ENCODE measurements at places on chromosomes 7 and 10.

DNA sequence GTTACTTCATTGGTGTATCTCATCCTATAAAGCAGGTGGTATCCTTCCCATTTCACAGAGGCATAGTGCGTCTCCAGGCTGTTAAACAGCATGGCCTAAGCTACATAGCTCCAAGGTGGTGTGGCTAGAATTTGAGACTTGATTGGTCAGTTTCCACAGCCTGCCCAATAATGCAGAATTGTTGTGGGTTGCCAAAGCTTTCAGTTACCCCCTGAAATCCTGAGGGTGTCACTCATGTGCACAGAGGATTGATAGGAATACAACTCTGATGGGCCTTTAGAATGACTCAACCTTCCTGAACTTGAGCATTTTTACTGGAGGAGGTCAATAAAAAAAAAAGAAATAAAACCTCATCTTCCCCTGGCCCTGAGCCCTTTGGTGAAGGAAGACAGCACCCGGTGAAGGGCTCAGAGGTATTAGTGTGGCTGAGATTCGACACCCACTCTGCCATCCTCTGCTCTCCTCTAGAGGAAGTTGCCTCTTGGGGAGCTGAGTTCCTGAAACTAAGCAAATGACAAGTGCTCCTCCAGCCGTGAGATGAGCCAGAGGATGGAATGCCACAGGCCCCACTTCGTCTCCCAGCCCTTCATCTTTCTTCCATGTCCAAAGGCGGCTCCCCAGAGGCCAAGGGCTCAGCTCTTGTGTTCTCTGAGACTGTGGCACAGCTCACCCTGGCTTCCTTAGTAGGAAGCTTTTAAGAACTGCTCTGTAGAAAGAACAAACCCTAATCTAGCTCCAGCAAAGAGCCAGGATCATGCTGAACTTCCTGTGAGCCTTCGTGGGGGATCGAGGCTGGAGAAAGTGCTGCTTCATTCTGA is 1.0 kb downstream of the ACSL5 start:
- DNase-seq = no peak

- DNase-seq = no peak
Observed at GRCh38 chr7:32275216-32276009, 205.2 kb upstream of the PDE1C start.

DNA sequence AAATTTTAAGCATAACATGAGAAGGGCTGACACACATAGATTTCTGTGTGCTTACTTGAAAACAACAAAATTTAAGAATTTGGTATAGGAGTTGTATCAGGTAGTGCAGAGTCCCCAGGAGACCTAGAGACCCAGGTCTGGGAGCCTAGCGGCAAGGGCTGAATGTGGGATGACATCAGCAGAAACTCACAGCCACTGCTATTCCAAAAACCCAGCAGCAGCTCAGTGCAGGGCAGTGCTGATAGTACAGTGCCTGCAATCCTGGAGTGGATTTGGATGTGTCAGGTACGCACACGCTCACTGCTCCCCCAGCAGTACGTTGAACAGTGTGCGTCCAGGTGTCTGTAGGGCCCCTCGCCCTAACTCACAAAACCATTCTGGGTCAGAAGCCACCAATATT is 87.1 kb downstream of the EGFR start:
- DNase-seq = no peak

DNA sequence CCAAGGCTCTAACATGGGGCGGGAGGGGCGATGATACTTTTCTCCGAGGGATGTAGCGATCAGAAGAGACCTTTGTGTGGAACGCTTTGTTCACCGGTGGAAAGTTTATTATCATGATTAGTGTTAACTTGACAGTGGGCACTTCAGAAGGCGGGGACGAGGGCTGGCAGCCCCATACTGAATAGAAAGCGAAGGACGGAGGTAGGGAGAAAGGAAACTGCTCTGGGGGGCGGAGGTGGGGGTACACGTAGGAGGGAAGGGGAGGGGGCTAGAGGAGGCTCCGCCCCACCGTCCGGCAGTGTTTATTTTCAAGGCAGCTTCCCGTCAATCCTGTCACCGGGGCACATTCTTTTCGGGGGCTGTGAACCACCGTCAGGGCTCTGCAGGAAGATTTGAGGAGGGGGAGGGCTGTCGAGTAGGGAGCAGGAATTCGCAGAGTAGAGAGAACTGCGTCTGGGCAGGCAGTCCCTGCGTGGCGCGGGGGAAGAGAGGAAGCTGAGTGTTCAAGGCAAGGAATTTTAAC is 9.4 kb upstream of the NKX2-3 start:
- no peak for DNase-seq

DNA sequence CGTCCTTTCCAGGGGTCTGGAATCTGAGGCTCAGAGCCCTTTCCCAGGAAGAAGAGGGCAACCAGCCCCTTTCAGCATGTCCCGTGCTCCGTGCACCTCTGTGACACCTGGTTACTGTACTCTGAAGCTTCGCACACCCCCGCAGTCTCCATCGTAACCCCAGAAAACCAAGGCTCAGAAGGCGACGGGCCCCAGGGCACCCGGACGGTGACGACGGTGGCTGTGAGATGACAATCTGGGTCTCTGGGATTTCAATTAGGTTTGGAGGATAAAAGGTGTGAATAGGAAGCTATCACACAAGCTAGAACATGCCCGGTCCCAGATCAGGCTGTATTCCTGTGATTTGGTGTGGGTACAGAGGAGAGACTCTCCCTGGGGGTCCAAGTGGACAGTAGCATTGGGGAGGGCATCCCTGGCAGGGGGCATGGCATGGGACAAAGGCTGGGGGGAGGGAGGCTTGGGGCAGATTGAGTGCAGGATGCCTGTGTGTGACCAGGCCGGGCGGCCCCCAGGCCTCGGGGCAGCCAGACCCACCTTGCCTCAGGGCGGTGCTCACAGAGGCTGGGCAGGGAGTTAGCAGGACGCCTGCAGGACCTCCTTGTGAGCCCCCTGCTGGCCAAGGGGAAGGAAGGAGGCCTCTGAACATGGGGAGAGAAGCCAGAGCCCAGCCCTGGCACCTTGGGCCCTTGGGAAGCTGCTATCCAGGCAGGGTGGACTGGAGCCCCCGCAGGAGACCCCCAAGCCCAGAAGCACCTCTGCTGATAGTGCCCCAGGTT is 23.4 kb upstream of the PSMG3 start:
- DNase-seq = peak; percentile 63

- no peak for DNase-seq
Observed at GRCh38 chr10:35211390-35211789, 84.7 kb downstream of the CREM start.

DNA sequence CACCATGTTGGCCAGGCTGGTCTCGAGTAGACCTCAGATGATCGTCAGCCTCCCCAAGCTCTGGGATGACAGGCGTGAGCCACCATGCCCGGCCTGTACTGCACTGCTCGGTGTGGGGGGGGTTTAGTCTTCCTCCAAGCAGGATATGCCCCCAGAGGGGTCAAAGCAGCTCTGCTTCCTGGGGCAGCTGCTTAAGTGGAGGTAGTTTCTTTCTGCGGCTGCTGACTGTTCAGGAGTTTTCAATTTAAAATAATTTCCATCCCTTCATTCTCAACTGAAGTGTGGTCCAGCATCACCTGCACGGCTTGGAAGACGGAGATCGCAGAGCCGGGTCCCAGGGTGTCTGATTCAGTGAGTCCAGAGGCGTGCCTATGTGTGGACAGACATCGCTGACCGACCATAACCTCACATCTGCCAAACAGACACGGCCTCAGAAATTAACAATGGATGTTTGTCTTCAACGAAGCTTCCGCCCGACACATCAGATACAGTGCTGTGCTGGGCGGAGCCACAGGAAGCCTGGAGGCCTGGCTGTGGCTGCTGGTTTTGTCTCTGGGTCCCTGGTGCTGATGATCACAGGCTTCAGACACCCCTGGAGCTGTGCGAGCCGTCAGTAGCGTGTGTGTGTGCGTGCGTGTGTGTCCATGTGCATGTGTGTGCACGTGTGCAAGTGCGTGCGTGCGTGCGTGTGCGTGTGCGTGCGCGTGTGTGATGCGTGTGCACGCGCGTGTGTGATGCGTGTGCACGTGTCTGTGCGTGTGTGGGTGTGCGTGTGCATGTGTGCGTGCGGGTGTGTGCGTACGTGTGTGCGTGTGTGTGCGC is 226.5 kb upstream of the PITRM1 start:
- DNase-seq = no peak

GRCh38 chr10:112778579-112778978 is 171.5 kb upstream of the TCF7L2 start:
- no peak for DNase-seq

GRCh38 chr7:4836206-4836661 is 25.6 kb downstream of the PAPOLB start:
- DNase-seq = peak; percentile 21

- peak; percentile 81 for DNase-seq
Observed at GRCh38 chr7:148575640-148576411, 14.7 kb upstream of the C7orf33 start.

GRCh38 chr10:6532321-6532720 is 47.8 kb downstream of the PRKCQ start:
- DNase-seq = no peak

DNA sequence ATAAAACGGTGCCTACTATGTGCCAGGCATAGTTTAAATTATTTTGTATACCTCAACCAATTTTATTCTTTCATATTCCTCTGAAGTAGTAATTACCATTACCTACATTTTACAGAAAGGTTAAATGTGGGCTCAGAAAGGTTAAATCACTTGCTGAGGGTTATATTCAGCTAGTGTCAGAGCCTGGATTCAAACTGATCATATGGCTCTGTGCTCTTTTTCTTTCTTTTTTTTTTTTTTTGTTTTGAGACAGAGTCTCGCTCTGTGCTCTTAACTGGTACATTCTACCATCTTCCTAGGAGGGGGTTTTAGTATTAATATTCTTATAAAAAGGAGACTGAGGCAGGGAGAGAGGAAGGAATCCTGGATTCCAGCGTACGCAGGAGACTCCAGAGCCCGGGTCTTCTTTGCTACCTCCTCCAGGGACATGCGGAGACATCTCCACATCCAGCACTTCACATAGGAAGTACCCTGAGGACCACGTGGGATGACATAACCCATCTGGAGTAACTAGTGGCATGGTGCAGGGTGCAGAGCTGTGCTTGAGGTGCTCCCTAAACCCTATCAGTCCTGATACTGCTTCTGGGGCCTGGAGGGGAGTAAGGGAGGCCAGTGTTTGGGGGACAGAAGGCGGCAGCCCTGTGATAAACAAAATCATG is 29.6 kb upstream of the ATXN7L1 start:
- DNase-seq = no peak

DNA sequence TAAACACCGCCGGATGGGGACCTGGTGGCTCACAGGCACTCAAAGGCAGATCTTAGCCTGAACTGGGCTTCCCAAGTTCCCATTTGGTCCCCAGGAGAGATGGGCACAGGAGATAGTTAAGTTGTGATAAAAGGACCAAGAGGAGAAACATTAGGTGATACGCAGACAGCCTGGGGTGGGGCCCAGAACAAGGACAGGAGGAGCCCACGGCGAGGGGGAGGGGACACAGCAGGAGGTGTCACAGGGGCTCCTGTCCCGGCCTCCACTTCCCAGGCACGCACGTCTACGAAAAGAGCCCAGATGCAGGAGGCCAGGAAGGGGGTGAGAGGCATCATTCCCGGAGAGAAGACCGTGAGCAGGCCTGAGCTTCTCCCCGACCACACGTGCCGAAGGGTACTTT is 16.3 kb upstream of the DNAAF5 start:
- DNase-seq = no peak

DNA sequence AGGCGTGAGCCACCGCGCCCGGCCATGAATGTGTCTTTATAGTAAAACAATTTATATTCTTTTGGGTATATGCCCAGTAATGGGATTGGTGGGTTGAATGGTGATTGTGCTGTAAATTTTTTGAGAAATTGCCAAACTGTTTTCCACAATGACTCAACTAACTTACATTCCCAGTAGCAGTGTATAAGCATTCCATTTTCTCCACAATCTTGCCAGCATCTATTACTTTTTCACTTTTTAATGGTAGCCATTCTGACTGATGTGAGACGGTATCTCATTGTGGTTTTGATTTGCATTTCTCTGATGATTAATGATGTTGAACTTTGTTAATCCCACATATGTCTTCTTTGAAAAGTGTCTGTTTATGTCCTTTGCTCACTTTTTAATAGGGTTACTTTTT is 1187.9 kb downstream of the XPNPEP1 start:
- DNase-seq = no peak

DNA sequence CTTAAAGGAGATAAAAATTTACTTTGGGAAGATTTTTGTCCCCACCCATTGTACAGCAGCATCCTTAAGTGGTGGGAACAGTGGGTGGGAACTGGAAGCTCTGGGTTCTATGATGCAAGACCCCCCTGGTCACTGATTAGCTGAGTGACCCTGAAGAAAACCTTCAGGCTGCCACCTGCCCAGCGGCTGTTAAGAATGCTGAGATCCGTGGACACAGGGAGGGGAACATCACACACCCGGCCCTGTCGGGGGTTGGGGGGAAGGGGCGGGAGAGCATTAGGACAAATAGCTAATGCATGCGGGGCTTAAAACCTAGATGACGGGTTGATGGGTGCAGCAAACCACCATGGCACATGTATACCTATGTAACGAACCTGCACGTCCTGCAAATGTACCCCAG is 14.5 kb downstream of the CARD11 start:
- no peak for DNase-seq

DNA sequence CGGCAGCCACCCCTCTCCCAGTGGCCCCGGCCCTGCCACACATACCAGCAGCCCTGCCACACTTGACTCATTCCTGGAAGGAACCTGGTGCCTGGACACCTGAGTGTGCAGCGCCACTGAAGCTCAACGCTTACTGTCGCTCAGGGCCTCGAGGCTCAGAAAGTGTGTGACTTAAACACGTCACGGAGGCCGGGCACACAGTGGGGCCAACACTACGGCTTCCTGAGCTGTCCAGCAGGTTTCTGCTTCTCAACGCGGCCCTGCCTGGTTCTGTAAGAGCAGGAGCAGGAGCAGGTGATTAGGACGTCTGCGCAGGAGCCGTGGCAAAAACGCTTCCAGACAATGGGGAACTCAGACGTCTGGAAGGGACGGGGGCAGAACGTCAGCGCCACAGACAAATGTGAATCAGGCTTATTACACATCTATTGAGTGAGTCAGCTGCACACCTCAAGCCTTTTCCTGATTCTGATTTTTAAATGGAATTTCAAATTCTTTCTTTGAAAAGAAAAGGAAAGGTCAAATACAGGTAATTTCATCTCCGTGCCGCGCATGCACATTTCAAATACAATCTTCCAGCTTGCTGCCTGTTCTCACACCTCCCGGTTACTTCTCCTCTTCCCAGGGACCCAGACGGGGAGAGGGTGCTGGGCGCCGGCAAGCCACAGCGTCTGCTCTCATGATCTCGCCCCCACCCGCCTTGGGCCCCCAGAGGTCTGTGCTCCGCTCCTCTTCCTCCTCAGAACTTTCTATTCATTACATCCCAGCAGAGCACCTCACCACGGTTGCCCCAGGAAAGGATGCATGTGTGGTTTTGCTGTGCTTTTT is 66.6 kb downstream of the ADARB2 start:
- DNase-seq = no peak

DNA sequence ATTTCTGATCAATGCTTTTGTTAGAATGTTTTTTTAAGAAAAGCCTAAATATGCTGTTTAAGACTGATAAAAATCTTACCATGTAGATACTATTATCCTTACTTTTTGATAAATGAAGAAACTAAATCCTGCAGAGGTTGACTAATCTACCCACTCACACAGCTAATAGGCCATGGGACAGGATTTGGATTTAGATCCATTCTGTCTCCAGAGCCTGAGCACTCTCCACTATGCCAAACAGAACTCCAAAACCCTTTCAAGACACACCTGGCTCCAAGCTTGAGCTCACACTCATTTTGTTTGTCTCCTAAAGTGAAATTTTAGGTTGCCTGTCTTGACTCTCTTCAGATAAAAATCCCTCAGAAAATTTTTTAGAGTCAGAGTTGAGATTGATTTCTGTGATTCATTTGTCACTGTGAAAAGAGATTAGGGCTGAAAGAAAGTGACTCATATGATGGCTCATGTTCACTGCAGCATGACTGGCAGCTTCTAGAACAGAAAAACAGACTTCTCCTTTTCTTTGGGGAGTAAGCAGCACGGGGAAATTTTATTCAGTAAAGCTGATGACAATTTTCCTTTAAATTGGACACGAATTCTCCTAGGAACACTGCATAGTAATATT is 132.3 kb upstream of the POT1 start:
- DNase-seq = peak; percentile 26

All from D341Med (cell line).